Activated CD4-positive, alpha-beta memory T cell treated with anti-CD3 and anti-CD28 coated beads, Interleukin-2, amount 10 ng/mL, durations not matched to agents 7 days and 5 days (primary cell): ENCODE measurements at places on chromosomes 5 and 9. TPM values are rescaled to one million over a fixed set of nuclear protein-coding genes. Genes with fewer than 3 reads are reported as not detected.

The PRDM9 gene
- not detected for total RNA-seq

GRCh38 chr9:93108291-93109041 lies 12.4 kb downstream of the CARD19 start:
- H3K27ac ChIP-seq = peak overlapping the region; percentile 61
- H3K4me1 ChIP-seq = peaks cover 65% of the 10 kb centered on the region
- H3K27me3 ChIP-seq = no peaks in the 10 kb centered on the region
- peak; percentile 68 for DNase-seq

DNA sequence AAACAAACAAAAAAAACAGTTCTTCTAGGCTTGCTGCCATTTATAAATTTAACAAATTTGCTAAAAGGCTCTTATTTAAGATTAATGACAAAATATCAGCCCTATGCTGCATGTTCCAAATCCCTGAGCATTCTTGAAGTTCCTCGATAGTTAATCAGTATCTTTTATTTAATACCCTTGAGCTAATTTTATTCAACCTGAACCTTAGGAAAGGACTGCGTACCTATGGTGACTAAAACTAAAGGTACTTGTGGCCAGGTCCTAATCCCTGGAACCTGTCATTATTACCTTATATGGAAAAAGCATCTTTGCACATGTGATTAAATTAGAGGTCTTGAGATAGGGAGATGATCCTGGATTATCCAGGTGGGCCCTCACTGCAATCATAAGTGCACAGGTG lies 10.5 kb upstream of the INIP start:
- no peak overlapping the region for H3K27ac ChIP-seq
- no peaks in the 10 kb centered on the region for H3K27me3 ChIP-seq
- DNase-seq = no peak
- H3K4me1 ChIP-seq = no peaks in the 10 kb centered on the region

DNA sequence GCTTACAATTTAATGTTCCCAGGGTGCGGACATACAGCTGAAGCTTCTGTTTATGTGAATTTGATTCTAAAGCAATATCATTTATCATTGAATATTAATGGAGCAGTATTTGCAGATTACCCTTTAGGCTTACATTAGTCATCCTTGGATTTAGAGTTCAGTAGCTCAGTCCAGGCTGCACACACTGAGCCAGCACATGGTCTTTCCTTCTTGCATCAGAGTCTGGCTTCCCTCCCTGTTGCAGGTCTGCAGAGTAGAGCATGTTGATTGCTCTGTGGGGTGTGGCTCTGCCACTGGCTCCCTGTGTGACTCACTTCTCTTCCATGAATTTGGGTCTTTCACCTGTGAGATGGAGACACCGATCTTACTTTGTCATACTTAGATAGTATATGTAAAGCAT lies 36.8 kb downstream of the NSG2 start:
- no peaks in the 10 kb centered on the region for H3K36me3 ChIP-seq
- no peak overlapping the region for H3K4me3 ChIP-seq
- no peak overlapping the region for H3K27ac ChIP-seq
- no peaks in the 10 kb centered on the region for H3K27me3 ChIP-seq

DNA sequence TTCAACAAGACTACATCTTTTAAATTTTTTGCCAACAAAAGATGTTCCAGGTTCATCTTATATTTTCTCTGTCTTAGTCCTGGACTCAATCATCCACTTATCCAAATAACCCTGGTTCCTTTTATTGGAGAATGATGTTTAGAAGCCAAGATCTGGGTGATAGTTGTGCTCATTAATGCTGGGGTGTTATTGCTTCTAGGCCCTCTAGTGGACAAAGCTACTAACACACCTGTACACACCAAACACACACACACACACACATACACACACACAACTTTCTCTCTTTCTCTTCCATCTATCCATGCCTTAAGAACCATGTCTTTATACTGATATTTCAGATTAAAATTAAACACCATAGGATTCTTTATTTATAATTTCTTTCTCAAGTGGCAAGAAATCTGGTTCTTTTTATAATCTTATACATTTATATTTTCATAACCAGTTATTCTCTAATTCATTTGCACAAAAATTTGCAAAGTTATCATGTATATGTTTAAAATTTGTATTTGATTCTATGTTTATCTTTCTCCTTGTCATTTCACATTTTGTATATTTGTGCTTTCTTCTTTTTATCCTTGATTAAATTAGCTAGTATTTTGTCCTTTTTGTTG lies 179.1 kb upstream of the SMIM23 start:
- no peaks in the 10 kb centered on the region for H3K36me3 ChIP-seq
- DNase-seq = no peak
- H3K27me3 ChIP-seq = peaks cover 44% of the 10 kb centered on the region
- H3K27ac ChIP-seq = no peak overlapping the region
